GM18507 (cell line): ENCODE measurements at places on chromosomes 2 and 18.

- DNase-seq: no peak
Measured at GRCh38 chr2:98870516-98871158, 65.4 kb downstream of the CRACDL start.

DNA sequence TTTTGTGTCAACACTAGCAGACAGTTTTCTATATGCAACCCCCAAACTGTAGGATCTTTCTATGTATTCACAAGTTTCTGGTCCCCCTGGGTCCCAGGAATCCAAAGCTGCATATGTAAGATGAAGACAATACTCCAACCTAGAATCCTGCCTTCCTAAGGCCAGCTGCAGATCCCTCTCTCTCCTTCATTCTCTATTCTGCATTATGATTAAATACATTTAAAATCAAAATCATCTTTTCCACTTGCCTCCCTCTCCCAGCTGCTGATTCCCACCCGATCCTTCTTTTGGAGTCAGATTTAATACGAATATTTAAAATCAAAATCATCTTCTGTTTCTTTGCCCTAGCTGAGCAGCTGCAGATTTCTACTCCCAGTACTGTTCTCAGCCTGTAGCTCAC, 783.0 kb upstream of the ZEB2 start:
- DNase-seq: no peak

DNA sequence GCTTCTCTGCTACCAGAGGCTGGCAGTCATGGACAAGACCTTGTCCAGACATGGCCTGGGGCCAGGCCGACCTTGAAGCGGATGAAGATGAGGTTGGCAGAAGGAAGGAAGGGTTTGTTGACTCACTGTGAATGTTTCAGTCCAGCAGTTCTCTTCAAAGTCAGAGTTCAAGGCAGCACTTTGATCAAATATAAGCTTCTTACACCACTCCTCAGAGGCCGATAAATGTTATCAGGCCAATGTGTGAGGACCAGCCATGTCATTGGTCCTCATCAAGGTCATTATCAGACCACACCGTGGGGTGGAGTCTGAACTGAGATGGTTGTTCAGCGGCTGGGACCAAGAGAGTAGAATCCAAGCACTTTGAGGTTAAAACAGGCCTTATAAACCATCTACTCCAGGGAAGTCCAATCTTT, 35.5 kb downstream of the QPCT start:
- no peak for DNase-seq

- peak; percentile 40 for DNase-seq
Measured at GRCh38 chr2:86368161-86368824, 30.9 kb upstream of the REEP1 start.

- no peak for DNase-seq
Measured at GRCh38 chr2:205477016-205477705, 205.1 kb upstream of the NRP2 start.

DNA sequence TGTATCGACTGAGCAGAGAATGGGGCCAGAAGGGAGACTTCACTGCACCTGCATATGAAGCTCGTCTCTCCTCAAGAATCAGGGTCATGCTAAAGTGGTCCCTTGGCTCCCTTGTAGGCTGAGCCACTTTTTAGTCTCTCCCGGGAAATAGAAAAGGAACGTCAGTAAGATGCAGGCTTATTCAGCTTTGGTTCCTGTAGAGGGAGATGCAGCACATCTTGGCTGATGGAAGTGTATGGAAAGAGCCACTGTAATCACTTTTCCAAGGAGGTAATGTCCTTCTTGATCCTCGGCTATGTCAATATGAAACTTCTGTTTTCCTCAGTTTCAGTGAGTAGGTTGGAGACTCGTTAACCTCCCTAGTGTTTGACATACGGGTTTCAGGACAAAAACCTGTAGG, 235.2 kb downstream of the GCA start:
- DNase-seq: no peak

DNA sequence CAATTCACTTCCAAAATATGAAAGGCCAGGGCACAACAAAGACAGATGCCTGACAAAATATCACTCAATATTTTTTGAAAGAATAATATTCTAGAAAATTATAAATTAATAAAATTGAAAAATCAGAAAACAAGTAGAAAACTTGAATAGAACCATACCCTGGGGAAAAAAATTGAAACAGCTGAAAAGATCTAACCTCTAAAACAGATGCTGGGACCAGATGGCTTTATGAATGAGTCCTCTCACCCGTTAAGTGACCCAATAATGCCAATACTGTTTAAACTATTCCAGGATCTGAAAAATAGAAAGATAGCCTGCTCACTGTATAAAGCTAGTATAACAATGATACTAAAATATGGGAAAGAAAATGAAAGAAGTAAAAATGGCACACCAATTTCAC, 322.3 kb upstream of the VWC2L start:
- DNase-seq: no peak

DNA sequence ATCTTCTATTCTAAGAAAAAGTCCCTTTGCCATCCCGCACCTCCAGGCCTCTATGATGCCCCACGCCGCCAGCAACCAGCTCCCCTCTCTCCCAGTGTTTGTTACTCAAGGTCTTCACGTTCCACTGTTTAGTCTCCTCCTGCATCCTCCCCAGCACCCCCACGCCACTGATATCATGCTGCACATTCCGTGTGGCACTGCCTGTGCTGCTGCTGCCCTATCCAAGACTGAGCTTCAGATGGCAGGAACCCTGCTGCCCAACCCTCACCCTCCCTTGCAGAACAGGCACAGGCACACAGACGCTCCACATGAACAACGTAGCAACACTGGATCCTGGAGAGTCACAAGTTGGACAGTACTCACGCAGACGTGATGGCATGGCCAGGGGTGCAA, 35.3 kb downstream of the MYO5B start:
- no peak for DNase-seq

DNA sequence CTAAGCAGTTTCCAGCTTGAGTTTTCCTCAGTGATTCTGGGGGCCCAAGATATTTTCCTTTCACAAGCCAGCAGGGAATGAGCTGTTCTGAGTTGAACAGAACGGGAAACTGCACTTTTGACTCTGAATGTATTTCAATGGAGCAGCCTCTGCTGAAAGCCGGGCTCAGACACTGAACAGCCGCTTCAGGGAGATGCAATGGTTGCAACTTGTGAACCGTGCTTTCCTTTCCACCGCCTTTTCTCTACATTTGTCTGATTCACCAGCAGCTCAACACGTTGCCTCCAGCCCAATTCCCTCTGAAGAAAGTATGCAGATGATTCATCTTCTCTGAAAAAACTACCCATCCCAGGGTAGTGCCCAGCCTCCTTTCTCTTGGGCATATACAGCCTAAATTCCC, 119.3 kb upstream of the PKDCC start:
- no peak for DNase-seq

GRCh38 chr2:72036595-72036994, 111.1 kb downstream of the CYP26B1 start:
- no peak for DNase-seq

DNA sequence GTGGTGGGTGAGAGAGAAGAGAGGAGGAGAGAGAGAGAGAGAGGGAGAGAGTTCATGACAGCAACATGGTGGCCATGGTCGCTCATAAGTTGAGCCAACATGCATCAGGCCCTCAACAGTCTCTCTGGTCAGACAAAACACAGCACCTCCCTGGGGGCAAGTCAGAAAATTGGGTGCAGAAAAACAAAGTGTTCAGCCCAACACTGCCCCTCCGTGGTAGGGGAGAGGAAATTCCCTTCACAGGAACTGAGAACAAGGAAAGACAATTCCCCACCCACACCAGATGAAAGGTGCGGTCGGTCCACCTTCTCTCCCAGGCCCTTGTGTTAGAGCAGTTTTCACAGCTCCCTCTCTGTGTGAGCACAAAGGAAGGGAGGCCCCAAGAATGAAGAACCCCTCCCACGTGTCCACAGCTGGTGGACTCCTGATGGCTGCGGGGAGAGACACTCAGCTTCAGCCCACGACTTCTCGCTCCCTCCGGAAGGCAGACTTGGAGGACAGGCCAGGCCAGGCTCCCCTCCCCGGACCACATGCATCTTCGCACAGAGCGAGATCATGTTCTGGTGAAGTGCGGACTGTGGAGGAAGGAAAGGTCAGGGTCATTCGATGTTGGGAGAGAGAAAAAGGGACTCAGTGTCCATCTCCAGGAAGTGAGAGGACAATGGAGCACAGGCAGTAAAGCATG, 181.7 kb downstream of the ANAPC1 start:
- peak; percentile 36 for DNase-seq

- no peak for DNase-seq
Measured at GRCh38 chr2:49770919-49771318, 616.6 kb upstream of the FSHR start.

DNA sequence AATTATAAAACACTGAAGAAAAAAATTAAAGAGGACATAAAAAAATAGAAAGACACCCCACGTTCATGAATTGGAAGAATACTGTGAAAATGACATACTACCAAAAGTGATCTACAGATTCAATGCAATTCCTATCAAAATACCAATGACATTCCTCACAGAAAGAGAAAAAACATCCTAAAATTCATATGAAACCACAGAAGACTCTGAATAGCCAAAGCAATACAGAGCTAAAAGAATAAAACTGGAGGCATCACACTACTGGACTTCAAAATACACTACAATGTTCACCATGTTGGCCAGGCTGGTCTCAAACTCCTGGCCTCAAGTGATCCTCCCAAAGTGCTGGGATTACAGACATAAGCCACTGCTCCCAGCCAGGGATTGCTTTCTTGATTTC, 56.3 kb downstream of the TLK1 start:
- no peak for DNase-seq

DNA sequence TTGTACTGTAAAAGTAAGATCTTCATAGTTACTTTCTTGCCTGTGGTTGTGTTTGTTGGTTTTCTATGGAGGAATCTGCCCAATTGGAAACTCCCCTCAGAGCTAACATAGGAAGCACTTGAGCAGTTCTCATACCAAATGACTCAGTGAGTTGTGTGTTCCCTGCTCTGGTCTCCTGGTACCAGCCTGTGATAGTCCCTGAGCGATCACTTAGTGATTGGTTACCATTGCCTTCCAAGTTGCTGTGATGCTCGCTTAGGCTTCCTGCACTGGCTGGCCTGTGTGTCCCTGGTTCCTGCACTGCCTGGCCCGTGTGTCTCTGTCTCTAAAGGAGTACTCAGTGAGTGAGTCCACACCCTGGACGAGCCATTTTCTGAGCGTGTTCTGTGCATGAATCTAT, 133.0 kb downstream of the MAP4K4 start:
- no peak for DNase-seq

GRCh38 chr18:58887613-58887963, 22.9 kb downstream of the ZNF532 start:
- DNase-seq: no peak

DNA sequence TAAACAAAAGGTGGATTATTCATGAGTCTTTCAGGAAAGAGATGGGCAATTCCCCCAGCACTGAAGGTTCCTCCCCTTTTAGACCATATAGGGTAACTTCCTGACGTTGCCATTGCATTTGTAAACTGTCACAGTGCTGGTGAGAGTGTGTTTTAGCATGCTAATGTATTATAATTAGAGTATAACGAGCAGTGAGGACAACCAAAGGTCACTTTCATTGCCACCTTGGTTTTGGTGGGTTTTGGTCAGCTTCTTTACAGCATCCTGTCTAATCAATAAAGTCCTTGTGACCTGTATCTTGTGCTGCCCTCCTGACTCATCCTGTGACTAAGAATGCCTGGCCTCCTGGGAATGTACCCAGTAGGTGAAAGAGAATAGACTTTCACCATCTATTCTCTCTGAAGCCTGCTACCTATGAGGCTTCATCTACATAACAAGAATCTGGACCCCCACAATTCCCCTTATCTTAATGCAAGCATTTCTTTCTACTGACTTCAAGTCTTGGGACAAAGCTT, 148.7 kb downstream of the CABLES1 start:
- no peak for DNase-seq

- no peak for DNase-seq
Measured at GRCh38 chr2:6833300-6833604, 32.5 kb downstream of the CMPK2 start.

DNA sequence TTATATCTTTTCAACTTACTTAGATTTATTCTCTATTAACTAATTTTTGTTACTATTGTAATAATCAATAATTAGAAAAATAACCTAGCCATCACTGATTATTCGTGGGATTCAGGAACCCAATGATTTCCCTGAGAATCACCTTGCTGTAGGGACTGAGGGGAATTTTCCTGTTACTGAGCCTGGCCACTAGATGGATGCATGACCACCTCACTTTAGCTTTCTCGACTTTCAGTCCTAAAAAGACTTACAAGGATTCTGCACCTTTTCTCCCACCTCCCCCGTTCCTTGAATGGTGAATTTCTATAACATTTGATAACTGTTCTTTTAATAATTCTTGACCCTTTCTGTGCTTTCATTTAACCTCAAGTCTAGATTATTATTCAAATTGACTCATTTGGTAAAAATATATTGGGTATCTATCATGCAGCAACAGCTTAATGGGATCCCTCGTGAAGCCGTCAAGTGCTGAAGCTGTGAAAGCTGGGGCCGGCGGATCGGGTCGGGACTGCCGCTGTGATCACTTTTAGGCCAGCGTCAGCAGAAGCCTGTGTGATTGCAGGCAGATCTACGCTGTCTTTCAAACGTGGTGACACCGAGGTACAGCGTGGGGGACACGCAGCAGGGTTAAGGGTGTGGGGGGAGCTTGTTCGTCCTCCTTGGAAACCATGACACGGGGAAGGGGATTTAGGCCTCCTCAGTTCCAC, 38.8 kb upstream of the TMEM18 start:
- no peak for DNase-seq

- no peak for DNase-seq
Measured at GRCh38 chr2:39743269-39743776, 35.7 kb downstream of the THUMPD2 start.

GRCh38 chr18:41706301-41706700, 248.7 kb upstream of the PIK3C3 start:
- no peak for DNase-seq

GRCh38 chr18:63158012-63158631, 161.4 kb downstream of the BCL2 start:
- DNase-seq: no peak

GRCh38 chr18:44796429-44797428, 116.0 kb downstream of the SETBP1 start:
- DNase-seq: no peak

DNA sequence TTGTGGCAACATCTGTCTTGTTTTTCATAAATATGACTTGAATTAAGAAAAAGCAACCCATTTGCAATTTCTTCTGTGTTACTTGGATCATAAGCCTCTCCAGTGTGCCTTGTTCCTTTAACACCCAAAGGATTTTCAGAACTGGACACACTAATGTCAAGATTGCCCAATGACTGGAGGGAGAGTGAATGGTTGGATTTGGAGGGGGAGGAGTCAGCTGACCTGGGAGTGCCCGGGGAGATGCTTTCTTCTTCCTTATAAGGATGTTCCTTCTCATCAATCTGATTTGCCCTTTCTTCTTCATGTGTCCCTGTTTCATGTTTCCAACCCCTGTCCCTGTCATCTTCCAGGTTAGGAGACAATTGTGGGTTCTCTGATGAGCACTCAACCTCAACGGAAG, 48.8 kb downstream of the ALPK2 start:
- DNase-seq: no peak
